ENCODE measurements at places on chromosomes 2 and 18.

DNA sequence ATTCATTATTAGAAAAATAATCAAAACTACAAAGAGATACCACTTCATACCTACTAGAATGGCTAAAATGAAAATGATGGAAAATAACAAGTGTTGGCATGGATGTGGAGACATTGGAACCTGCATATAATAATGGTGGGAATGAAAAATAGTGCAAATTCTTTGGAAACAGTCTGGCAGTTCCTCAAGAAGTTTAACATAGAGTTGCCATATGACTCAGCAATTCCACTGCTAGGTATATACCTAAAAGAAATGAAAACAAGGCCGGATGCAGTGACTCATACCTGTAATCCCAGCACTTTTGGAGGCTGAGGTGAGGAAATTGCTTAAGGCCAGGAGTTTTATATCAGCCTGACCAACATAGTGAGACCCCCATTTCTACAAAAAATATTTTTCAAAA lies 41.6 kb upstream of the ACYP2 start:
- no peak for DNase-seq

- DNase-seq: peak; percentile 23
Measured at GRCh38 chr2:58515827-58516573, 274.9 kb upstream of the FANCL start.

- DNase-seq: no peak
Measured at GRCh38 chr18:64082513-64082912, 66.4 kb downstream of the LINC00305 start.

DNA sequence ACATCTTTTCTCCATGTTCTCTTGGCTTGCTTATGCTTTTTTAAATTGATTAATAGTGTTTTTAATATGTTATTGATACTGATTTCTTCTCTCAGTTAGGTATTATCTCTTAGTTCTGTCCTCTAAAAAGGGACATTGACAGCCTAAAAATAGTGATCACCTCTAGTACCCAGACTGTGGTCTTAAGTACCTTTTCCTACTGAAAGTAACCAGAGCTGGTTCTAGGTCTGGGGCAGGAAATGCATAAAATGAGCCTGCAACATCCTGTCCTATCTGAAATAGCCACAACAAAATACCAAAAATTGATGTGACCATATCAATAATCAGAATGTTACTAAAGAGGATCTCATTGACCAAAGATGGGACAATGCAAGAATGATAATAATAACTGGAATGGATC lies 113.3 kb downstream of the DNAH6 start:
- DNase-seq: no peak

DNA sequence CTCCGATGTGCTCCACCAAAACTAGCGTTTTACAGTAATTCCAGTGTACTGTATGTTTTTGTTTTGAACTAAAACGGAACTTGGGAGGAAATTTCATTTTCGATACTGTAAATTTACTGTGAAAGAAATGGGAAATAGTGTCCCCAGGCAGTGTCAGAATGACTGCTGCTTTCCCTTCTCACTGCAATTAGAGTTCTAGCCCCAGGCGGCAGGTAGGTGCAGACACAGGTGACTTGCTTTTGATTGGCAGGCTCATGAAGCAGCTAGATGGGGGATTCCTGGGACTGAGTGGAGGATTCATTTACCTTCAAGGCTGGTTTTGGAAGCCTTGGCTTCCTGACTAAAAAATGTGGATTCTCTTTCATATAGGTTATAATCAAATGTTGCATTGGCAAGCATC lies 27.0 kb downstream of the RPRM start:
- no peak for DNase-seq

GRCh38 chr2:202172439-202173211 lies 65.8 kb downstream of the SUMO1 start:
- no peak for DNase-seq

DNA sequence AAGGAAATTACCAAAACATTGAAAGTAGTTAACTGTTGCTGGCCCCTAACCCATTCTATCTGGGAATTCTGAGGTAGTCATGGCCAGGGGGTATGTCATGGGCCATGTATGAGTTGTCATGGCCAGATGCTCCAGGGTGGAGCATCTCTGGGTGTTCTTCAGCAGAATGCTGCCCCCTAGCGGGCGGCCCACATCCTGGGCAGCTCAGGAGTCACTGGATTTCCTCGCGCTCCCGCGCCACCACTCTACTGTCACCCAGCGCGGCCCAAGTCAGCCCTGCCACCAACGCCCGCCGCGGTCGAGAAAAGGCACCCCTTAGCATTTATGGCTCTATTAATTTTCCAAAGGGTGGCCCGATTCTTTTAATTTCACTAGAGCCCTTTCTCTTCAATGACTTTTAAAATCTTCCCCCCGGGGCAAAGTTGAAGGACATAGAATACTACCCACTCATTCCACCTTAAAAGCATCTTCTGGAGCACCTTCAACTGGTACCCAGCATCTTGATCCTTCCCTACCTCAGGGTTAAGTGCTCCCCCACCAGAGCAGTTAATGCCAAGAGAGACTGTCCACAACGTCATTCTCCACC lies 41.6 kb downstream of the PKDCC start:
- peak; percentile 85 for DNase-seq

DNA sequence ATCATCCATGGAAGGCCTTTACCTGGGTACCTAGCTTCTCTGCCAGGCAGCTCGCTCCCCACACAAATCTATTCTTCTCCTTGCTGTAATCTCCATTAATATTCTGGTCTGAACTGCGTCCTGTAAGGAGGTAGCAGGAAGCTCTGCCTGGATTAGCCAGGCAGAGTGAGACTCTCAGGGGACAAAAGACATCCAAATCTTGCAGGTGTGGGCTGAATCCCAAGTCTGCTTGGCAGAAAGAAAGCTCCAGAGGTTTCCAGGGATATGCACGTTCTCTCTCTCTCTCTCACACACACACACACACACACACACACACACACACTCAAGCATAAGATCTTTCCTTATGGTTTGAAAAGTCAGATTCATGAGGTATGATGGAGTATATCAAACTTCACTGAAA lies 66.5 kb downstream of the THNSL2 start:
- no peak for DNase-seq

DNA sequence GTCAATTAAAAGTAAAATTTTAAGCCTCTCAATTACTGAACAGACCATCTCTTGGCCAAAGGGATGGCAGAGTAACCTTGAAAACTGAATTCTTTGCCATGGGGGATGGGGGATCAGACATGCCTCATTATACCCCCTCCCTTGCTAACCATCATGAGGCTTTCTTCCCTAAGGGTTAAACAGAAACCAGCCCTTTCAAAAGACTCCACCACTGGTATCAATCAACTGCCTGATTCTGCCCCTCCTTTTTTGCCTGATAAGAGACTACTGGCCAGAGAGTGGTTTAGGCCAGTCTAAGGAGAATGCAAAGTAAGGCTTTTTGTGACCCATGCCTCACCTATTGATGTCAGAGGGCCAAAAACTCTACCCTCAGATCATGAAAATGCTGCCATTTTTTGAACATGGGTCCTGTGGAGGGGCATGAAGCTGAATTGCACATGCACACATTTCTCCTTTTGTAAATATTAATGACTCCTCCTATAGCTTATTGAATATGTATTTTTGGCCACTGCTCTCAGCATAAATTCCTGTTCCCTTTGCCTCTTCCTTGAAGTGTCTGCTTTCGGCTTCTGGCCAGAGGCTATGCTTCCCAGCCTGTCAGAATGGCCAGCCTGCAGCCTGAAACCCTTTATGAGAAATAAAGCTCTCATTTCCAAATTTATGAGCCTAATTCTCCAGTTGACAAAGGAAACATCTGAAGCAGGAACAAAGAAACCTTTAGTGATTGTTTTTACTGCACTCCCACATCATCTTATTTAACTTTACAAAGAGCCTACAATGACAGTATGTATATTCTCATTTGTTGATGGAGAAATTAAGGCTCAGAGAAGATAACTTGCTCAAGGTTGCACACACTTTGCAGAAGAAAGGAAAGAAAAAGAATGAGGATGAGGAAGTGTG lies 270.7 kb upstream of the CELF4 start:
- no peak for DNase-seq

GRCh38 chr2:68110102-68110501 lies 47.3 kb upstream of the C1D start:
- peak; percentile 26 for DNase-seq

GRCh38 chr18:35114305-35114704 lies 73.1 kb downstream of the MAPRE2 start:
- no peak for DNase-seq

- no peak for DNase-seq
Measured at GRCh38 chr2:9167718-9168657, 38.6 kb upstream of the ASAP2 start.

DNA sequence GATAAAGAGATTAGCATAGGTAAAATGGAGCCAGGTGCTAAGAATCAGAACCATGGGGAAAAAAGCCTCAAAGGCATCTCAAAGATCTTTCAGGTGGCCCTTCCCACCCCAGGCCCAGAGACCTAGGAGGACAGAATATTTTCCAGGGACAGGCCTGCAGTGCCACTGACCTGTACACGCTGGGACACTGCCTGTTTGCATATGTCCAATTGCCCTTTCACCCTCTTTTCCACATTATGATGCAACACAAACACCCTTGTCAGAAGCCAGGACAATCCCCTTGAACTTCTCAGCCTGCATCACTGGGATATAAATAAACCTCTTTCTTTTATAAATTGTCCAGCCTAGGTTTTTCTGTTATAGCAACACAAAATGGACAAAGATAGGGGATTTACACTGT lies 419.1 kb downstream of the TRIB2 start:
- DNase-seq: no peak

DNA sequence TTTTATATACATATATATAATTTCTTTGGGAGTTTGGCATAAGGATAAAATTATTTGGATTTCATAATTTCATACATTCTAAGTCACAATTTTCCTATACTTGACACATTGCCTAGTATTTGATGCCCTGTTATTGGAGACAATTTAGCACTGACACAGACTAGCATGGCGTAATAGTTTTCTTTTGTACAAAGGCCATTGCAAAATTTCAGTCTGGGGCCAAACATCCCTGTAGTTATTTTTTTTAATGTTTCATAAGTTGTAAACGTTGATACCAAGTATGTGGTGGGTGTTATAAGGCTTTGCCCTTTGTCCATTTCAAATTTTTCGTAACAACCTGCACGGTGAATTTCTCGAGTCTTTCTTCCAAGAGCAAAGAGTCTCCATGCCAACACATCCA lies 95.7 kb upstream of the NRP2 start:
- DNase-seq: no peak

GRCh38 chr2:27596627-27597026 lies 13.8 kb downstream of the ZNF512 start:
- no peak for DNase-seq

DNA sequence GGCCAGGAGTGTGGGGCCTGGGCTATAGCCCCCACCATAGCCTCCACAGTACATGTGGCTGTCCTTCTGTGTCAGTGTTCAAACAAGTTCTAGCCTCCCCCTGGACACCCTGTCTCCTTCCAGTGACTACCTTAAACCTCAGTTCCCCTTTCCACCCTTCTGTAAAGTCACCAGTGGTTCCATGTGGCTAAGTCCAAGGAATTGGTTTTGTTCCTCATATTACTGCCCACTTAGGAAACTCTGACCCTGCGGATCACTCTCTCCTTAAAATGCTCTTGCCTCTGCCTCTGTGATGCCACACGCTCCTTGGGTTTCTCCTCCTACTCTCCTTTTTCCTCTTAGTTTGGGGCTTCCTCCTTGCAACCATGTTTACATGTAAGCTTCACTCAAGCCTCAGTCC lies 27.8 kb upstream of the REL start:
- DNase-seq: peak; percentile 29

DNA sequence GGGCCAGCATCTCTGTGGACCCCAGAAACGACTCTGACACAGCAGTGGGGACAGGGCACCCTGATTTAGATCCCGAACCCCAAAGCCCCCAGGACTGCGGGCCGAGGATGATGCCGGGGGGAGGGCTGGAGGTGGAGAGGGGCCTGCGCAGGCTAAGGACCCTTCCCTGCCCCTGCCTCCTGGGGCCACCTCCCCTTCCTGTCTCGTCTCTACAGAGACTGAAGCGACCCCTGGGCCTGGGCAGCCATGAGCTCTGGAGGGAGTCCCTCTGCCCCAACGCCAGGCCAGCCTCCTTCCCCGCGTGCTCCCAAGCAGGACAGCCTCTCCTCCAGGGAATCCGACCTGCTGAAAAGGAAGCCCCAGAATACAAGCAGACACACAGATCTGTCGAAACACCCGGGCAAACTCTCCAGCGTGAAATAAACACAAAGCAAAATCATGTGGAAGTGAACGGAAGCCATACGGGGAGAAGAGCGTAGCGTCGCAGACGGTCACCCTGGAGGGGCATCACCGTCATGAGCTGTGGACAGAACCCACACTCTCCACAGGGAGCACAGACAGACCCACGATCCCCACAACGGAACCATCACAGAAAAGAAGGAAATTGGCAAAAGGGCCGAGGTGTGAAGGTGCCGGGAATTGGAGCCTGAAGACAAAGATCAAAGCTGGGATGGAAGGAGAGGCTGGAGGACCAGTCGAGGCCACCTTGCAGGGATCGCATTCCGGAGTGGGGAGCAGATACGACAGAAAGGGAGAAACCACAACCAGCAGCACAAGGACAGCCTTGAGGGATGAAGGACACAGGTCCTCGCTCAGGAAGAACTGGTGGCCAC lies 51.0 kb upstream of the CTDP1 start:
- no peak for DNase-seq

GRCh38 chr2:168039881-168040280 lies 207.5 kb downstream of the STK39 start:
- DNase-seq: no peak
